ENCODE measurements at places on chromosomes 4 and X.

DNA sequence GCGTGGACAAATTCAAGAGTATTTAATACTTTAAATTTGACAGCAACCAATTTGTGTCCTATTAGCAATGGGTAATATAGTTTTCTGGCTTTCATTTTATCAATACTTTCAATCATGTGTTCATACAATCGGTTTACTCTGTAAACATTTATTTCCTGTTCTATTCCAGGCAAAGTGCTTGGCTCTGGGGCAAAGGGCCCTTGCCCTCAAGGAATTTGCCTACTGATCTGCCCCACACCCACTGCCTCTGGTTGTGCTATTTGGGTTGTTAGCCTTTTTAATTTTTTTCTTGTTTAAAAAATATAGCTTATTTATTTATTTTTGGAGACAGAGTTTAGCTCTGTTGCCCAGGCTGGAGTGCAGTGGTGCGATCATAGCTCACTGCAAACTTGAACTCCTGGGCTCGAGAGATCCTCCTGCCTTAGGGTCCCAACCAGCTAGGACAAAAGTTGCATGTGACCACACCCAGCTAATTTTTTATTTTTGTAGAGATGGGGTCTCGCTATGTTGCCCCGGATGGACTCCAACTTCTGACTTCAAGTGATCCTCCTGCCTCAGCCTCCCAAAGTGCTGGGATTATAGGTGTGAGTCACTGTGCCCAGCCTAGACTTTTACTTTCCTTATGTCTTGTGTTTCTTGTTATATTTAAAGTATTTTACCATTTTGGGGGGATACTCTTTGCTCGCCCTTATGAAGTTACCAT lies 30.7 kb upstream of the CBR4 start:
- DNase-seq, result no peak

DNA sequence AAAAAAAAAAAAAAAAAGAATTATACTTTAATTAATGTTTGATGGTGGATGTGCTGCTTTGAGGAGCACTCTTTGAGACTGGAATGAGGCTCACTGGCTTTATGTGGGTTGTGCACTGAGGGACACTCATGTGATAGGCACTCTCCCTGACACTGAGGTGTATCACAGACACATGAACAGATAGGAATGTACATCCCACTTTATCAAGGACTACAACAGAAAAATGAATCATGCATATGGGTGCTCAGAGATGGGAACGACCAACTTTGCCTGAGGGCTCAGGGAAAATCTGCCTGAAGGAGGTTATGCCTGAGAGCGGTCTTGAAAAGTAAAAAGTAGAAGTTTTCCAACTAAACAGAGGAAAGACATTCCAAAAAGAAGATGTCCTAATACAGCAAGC lies 97.7 kb upstream of the RBPJ start:
- no peak for DNase-seq

- DNase-seq, result peak; percentile 36
Measured at GRCh38 chr4:184165291-184165690, 52.4 kb downstream of the ENPP6 start.

DNA sequence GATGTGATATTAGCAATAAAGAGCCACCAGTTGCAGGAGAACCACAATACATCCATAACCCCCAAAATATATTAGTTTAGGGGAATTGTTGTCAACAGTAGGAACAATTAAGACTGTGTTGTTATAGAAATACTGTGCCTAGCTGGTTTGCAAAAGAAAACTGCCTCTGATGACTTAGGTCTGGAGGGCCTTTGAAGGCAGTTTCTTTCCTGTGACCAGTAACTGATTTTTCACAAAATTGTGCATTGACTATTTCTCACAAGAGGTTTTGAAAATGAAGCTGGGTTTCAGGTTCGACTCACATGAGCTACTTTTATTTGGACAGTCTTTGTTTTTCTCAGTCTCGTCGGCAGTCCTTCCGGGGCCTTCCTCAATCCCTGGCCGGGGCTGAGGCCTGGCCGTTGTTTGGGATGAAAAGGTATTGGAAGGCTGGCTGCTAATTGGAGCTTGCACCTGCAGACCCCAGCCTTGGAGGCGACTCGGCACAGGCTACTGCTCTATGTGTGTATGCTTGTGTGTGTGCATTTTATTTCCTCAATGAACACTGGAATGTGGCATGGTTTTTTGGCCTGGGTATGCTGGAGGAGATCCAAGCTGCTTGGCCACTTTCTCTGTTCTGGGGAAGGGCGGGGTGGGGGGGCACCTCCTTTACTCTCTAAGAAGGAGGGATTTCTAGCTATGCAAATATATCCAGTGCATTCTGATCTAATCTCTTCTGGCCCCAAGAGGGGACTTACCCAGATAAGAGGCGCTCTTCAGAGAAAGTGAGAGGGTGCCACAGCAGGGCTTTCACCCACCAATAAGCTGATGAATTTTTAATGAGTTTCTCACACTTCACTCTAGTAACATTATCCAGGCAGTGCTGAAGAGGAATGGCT lies 49.5 kb upstream of the LNX1 start:
- DNase-seq, result no peak

GRCh38 chr4:149077181-149077580 lies 635.0 kb upstream of the NR3C2 start:
- DNase-seq, result no peak

DNA sequence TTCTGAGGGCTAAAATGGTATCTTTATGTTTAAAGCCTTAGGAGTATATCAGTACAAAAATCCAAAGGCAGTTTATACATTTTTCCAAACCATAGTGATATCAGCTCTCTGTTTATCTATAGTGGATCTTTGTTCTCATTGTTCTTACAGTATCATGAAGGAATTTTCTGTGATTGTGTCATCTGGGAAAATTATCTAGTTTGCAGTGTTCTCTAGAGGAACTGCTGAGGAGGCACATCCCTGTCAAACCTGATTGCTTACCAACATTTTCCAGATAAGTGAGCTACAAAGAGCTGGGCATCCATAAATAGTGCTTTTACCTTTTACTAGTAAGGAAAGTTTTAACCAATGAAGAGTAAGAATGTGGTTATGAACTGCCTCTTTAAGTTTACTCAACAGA lies 44.9 kb upstream of the SLC25A31 start:
- DNase-seq, result no peak

GRCh38 chr4:177809791-177810190 lies 367.6 kb upstream of the AGA start:
- DNase-seq, result no peak

- no peak for DNase-seq
Measured at GRCh38 chr4:79267671-79268070, 58.2 kb downstream of the NAA11 start.

DNA sequence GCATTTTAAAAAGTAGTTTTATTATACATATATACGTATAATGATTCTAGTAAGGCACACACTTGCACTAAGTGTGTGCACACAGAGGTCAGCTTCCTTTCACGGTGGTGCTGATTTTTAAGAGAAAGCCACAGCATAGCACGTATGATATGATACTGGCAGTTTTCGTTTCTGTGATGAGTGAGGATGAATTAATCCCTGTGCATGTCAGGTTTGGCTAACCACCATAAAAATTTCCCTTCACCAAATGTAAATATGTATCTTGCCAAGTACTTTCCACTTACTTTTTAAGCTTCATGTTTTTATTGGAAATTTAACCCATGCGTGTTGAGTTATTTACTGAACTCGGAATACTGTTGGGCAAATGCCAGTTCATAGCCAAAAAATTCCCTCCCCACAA lies 84.6 kb downstream of the SYNPO2 start:
- DNase-seq, result no peak

- no peak for DNase-seq
Measured at GRCh38 chr4:94531991-94532789, 80.4 kb downstream of the PDLIM5 start.

- no peak for DNase-seq
Measured at GRCh38 chrX:117680286-117680685, 436.3 kb downstream of the KLHL13 start.

GRCh38 chr4:94345969-94346368 lies 3.3 kb upstream of the HPGDS start:
- DNase-seq, result no peak

- no peak for DNase-seq
Measured at GRCh38 chr4:106529348-106530023, 160.9 kb upstream of the GIMD1 start.

DNA sequence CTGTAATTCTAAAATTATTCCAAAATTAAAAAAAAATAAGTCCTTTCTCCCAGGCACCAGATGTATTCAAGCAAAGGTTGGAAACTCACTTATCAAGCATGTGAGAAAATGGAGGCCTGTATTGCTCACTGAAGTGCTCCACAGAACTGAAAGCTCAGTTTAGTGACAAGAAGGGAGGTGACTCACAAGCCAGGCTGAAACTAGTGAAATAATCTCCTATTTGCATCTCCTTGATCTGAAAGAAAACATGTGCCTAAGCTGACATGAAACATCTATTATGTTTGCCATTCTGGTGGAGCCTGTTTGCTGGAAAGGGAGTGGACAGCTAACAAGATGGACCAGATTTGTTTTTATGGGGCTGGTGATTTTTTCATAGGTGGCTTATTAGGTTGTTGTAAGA lies 54.0 kb upstream of the AMELX start:
- no peak for DNase-seq

DNA sequence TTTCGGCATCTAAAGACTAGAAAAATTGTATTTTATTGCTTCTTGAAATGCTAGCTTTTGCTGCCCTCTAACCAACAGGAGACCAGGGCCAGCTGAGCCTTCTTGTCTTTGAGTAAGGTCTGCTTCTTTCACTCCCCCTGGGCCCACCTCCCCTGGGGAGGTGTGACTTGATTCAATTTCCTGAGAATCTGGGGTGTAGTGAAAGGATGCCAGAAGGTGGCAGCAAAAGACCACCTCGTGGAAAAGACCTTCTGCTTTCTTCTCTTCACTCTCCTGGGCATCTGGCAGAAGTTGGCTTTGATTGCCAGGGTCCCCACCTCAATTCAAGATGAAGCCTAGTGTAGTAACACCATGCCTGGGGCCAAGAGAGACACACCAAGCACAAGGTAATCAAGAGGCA lies 96.5 kb upstream of the MAOA start:
- peak; percentile 41 for DNase-seq

DNA sequence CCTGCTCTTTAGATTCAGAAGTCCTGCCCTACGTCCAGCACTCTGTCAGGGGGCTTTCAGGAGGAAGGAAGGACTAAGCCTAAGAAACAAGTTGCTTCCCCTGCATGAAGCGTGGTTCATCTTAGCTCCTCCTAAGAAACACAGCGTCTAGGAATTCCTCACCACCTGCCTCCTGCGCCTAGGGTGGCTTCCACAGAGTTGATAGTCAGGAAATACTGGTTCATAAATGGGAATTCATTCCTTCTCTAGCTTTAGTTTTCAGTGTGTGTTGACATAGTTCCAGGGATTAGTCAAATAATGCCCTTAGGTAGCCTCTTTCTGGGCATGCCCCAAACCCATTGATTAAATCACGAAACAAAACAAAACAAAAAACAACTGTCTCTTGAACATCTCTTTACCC lies 1.7 kb upstream of the MXRA5 start:
- no peak for DNase-seq

DNA sequence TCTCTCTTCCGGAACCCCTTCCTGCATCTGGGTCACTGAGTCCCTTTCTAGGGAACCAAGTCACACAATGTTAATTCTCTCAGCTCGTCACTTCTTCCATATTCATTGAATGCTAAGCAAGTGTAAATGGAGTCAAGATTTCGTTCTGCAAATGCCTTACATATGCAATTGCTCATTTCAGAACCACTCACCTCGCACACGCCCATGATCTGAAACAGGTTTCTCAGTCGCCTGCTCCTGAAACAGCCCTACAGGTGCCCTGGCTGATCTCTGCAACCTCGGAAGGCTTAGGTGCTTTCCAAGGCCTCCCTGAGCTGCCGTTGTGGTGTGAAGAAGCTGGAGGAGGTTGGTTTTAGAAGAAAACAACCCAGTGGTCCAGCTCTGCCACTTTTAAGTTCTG lies 100.8 kb upstream of the MSX1 start:
- DNase-seq, result no peak

- no peak for DNase-seq
Measured at GRCh38 chr4:156948738-156949137, 22.9 kb downstream of the PDGFC start.

- no peak for DNase-seq
Measured at GRCh38 chrX:120549483-120550452, 11.0 kb downstream of the CUL4B start.

DNA sequence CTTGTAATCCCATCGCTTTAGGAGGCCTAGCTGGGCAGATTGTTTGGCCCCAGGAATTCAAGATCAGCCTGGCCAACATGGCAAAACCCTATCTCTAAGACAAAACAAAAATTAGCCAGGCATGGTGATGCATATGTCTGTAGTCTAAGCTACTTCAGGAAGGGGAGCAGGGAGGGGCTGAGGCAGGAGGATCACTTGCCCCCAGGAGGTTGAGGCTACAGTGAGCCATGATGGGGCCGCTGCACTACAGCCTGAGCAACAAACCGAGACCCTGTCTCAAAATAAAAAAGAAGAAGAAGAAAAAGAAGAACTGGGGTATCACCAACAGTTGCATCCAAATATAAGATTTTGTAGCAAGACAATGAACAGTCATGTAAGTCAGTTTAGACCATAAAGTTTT lies 47.3 kb upstream of the NFKB1 start:
- DNase-seq, result no peak

DNA sequence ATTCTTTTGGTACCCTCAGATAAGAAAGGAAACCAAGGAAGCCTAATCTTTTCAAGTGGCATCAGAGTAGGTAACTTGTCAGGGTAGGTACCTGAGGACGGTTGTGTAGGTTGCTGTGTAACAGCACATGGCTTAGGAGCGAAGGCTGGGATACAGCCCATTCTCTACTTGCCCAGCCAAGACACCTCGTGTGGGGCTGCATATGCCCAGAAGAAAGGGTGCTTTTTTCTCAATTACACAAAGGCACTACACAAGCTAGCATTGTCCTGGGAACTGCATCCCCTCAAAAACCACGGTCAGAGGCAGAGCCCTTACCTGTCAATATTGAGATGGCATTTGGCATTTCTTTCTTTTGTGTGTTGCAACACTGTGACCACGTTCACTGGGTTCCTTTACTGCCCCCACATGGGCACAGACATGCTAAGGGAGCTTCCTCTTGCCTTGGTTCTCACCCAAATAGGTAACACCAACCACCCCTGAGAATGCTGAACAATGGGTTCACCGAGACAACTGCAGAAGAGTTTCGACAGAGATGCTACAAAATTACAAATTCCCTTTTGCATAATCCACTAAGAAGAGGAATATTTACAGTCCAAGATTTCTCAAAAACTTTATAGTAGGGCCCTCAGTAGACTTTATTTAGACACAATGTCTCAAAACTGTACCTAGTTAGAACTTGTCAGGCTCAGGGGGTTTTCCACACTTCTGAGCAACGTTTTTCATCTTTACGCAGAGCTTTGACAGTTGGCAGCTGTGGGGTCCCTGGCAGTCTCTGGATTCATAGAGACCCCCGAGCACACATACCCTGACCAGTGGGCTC lies 35.8 kb upstream of the TNIP3 start:
- DNase-seq, result no peak

DNA sequence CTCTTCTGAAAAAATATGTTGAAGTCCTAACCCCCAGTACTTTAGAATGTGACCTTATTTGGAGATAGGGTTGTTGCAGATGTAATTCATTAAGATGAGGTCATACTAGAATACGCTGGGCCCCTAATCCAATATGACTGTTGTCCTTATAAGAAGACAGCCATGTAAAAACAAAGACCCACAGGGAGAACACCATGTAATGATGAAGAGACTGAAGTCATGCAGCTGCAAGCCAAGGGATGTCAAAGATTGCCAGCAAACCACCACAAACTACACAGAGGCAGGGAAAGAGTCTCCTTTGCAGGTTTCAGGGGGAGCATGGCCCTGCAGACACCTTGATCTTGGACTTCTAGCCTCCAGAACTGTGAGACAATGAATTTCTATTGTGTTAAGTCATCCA lies 37.4 kb downstream of the CXorf58 start:
- no peak for DNase-seq
